ENCODE measurements at places on chromosomes 7 and 10.

- peak; percentile 74 for DNase-seq
Measured at GRCh38 chr10:74419958-74420375, 268.9 kb downstream of the ADK start.

DNA sequence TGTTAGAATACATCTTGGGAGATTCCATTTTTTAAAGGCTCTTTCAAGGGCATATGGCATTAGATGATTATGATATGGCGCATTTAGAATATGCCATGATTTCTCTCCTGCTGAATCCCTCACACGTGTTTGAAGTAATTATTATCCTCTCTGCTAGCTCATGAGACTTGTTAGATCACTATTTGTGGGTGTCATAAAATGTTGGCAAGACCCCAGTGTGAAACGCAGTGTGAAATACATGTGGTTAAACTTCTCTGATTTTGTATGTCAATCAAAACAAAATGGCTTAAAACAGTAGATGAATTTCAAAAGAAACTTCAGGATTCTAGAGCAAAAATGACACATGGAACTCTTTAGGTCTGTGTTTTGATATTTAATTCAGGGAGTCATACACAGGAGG lies 560.8 kb downstream of the AUTS2 start:
- peak; percentile 92 for DNase-seq

DNA sequence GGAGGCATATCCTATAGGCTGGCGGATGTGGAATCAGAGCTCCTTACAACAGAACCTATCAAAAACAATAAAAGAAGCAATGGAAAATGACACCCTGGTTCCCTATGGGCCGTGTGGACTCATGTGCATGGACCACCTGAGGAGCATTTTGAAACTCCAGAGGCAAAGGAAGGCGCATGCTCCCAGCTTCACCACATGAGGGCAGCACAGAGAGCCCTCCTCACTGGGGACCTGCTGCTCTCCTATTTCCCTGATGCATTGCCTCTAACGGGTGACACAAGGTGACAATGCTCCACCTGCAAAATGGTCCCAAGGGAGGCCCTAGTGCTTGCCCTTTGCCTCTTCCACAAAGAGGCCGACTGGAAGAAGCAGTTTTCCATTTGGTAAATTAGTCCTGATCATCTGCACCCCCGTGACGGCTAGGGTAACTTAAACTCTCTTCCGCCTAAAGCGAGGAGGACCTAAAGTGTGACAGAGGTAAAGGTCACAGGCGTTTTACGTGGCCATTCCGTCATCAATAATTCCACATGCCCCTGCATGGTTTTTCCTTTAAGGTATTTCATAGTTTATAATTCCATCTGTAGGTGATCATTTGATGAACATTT lies 67.7 kb downstream of the GPAM start:
- no peak for DNase-seq

GRCh38 chr10:27717224-27717623 lies 28.4 kb downstream of the MKX start:
- DNase-seq, result peak; percentile 13

DNA sequence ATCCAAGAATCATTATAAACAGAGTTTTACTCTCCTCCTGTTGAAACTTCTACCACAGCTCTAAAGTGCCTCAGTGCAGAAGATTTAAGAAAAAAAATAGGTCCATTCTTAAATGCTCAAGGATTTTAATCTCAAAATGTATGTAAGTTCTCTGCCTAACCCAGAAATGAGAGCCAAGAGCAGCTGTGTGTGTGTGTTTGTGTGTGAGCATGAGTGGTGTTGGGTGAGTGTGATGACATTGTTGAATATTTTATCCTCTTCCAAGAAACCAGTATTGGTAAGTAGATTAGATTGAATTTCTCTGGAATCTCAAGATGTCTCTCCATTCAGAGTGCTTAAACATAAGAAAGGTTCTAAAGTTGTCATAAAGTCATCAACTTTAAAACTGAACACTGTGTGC lies 363.6 kb upstream of the NFE2L3 start:
- DNase-seq, result no peak

DNA sequence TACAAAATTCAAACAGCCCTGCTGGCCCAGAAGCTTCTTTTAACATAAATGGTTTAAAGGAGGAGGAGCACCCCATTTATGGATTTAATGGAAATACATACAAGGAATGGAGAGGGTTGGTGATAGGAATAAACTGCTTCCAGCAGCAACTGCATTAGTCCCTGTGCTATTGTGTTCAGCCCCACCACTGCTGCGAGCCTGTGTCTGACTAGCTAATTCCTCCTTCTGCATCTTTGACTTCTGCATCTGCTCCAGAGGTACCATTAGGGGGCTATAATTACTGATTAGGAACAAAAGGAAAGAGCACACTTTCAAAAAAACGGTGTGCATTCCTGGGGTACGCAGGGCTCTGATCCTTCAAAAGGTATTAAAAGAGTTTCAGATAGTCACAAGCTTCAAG lies 24.8 kb downstream of the CDCA7L start:
- DNase-seq, result no peak

DNA sequence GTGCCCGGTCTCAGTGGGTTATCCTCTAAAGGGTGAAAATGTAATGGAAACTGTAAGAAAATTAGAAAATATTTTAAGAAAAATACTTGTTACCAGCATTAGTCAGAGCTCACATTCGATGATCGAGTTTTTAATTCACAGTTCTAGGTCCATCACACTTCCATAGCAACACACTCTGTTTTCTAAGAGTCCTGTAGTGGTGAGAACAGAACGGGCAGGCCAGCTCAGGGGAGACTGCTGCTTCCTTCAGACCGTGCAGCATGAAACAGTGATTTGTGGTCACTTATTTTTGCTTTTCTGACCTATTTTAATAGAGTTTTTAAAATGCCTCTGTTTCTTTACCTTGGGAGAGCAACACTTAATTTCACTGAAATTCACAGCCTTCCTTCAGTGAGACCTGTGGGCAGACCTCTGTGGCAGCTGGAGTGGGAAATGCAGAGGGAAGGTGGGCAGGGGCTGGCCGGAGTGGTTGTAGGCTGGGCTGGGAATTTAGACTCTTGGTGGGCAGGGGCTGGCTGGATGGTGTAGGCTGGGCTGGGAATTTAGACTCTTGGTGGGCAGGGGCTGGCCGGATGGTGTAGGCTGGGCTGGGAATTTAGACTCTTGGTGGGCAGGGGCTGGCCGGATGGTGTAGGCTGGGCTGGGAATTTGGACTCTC lies 1.5 kb downstream of the SUN1 start:
- no peak for DNase-seq

DNA sequence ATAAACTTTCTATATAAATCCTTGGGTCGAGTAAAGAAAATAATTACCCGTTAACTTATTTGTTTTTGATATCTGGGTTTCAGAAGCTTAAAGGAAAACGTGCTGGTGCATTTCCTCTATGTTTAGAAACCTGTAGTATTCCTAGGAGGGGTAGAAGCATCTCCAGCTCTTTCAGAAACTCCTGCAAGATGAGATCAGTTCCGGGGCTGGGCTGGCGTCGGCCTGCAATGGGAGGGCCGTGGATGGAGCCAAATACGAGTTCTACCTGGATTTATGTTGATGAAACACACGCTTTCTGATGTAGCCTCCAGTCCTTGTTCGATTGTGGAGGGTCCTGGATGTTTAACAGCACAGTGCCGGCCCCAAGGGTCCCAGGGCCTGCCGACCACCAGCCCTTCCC lies 35.8 kb upstream of the DIP2C start:
- DNase-seq, result no peak

DNA sequence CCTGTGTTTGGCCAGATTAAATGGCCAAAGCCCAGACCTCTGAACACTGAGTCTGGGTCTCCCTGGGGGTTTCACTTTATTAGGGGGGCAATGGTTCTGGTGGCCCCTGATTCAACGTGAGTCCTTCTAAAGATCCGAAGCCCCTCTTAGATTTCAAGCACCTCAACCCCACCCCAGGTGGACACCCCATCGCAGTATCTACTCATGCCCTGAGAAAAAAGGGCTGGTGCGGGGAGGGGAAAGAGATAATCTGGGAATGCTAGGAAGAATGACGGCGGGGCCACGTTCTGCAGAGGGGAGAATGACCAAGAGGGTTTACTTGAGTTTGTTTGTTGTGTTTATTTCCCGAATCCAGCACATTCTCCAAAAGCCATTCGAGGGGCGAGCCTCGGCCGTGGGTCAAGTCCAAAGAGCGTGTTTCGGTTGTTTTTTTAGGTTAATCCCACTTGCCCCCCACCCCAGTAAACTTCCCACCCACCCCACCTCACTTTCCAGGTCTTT lies 832 bp downstream of the PDLIM1 start:
- DNase-seq, result no peak

DNA sequence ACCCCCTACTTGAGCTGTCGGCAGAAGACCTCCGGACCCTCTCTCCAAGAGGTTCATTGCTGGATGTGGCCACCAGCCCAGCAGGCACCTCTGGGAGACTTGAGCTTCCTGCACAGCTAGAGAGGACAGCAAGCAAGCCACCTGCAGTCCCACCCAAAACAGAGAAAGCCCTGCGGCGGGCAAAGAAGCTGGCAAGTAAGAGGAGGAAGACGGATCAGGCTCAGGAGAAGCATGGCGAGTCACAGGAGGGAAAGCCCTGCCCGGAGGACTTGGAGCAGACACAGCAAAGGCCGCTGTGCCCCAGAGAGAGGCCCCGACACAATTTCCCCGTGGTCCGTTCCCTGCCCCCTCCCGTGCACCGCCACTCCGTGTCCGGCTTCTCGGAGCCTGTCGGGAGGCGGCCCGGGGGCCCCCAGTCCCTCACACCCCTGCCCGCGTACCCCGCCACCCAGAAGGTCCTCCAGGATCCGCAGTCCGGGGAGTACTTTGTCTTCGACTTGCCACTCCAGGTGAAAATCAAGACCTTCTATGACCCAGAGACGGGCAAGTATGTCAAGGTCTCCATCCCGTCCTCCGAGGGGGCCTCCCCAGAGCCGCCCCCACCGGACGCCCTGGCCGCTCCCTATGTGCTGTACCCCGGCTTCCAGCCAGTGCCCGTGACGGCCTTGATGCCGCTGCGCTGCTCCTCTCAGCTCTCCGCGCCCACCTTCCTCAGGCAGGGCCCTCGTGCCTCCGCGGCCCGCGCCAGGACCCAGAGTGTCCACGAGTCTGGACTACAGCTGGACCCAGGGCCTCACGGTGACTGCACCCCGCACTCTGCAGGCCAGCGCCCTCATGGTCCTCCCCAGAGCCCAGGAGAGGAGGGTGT lies 27.2 kb downstream of the C10orf71 start:
- no peak for DNase-seq

DNA sequence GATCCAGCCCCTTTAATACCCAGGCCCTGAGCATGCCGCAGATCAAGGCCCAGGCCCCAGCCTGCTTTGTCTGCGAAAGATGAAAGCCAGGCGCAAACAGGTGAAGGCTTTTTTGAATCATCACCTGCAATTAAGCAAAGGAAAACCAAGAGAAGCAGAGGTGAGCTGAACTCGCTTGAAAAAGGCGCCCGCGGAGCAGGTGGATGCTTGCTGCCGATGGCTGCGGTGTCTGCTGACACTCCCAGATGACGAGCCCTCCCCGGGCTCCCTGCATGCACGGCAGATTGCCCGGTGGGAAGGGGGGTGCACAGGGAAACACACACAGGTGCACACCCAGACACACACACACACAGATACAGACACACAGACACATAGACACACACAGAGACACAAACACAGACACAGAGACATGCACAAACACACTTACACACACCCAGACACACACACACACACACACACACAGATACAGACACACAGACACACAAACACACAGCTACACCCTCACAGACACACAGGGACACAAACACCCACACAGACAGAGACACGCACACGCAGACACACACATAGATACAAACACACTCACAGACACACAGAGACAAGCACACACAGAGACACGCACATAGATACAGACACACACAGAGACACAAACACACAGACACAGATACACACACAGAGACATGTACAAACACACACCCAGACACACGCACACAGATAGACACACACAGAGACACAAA lies 142.6 kb upstream of the RNF32 start:
- no peak for DNase-seq

- no peak for DNase-seq
Measured at GRCh38 chr10:104681485-104681884, 40.4 kb downstream of the SORCS3 start.

DNA sequence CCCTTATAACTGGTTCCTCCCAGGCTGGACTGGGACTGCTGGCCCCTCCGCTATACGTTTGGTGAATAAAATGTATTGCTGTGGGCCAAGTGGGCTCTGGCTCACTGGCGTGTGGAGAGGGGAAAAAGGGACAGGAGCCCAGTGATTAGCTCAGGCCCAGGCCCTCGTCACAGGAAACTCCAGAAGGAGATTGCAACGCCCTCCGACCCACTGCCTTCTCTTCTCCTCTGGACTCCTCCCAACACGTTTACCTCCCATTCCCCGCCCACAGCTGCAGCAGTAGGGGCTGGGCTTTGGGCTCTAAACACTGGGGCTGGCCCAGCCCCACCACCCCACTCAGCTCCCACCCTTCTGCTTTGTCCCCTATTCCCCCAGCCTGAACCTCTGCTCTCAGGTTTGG lies 173.9 kb downstream of the NEURL1 start:
- DNase-seq, result no peak

- no peak for DNase-seq
Measured at GRCh38 chr7:87060288-87060537, 759 bp upstream of the ELAPOR2 start.

DNA sequence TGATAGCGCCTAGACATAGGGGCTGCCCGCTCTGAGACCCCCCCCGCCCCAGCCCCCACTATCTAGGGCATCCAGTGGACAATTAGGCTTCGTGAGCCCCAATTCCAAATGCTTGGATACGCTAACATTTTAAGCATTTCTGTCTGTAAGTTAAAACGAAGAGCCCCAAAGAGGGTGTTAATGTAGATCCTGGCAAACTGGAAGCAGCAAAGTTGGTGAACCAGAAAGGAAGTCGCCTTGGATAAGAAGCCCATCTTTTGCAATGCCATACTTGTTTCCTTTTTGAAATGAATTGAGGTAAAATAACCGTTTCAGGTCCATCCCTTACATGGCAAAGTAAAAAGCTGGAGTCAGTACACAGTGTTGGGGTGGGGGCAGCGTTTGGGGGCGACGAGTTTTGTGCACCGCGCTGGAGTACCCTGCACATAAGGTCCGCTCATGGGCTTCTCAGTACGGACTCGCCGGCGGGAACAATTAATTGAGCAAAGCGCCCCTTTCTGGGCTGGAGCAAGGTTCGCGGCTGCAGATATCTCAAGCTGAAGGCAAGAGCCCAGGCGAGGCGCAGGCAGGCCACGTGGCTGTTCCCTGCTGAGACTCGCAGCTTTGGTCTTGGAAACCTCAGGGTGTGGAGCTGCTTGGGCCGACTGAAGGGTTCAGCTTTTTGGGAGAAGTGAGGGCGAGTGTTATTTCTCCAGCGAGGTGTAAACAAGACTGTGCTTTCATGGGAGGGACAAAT lies 1.4 kb upstream of the TWIST1 start:
- DNase-seq, result no peak

- no peak for DNase-seq
Measured at GRCh38 chr7:27922907-27923641, 183.1 kb downstream of the TAX1BP1 start.

- no peak for DNase-seq
Measured at GRCh38 chr10:17066000-17066399, 63.6 kb downstream of the CUBN start.

DNA sequence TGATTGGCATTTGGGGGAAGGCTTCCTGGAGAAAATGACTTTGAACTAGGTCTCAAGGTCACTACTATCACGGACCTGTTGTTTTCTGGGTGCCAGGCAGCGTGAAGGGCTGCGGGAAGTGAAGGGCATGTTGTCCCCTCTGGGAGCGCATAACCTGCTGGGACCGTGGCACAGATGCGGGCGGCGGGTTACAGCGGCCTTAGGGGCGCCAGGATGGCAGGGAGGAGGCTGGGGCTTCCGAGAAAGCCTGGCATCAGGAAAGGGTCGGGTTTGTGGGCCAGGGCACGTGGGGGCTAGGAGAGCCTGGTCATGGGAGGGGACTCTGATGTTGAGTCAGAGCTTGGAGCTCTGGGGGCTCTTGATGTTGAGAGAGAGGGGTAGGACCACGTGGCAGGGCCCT lies 6.1 kb downstream of the SLC4A2 start:
- no peak for DNase-seq
